ENCODE measurements at places on chromosomes 2 and 18. TPM values are rescaled to one million over a fixed set of nuclear protein-coding genes. Genes with fewer than 3 reads are reported as not detected.

- no peak for DNase-seq
Measured at GRCh38 chr2:178044836-178045235, 27.7 kb downstream of the PDE11A start.

The RUFY4 gene
- total RNA-seq = not detected

DNA sequence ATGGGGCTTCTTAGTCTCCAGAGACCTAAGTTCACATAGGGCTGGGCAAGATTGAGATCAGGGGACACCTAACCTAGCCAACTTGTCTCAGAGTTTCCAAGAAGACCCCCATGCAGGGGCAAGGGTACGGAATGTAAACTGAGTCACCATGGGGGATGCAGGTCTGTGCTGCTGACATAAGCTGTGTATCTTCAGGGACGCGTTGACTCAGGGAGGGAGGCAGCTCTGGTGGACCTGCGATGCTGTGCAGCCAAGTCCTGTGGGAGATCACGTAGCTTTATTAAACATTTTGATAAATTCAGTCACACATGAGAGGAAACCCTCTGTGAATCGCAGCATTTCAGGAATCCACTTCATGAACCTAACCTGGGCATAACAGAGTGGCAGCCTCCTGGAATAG lies 216.0 kb downstream of the ANKRD30B start:
- no peak for DNase-seq

GRCh38 chr2:226531061-226531810 lies 268.4 kb downstream of the IRS1 start:
- no peak for DNase-seq

The SCN7A gene
- total RNA-seq = not detected

DNA sequence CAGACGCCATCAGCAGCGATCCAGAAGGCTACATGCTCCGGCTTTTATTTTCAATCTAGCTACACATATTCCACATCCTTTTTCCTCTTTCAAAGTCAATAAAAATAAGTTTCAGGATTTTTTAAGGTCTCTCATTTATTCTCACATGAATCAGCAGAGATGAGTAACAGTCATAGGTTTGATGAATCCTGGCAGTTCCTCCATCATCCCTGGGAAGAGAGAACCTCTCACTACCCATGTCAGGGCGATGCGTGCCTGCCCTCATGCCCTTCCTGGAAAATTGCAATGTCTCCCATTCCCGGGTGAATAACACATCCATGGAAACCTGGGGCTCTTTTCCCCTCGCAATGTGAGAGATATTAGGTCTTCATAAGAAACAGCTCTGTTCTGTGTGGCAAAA lies 301.1 kb upstream of the SMIM21 start:
- no peak for DNase-seq

The IL1R1 gene
- 5.2 TPM for total RNA-seq

GRCh38 chr2:47295981-47296635 lies 106.8 kb upstream of the MSH2 start:
- DNase-seq = no peak

GRCh38 chr18:41490861-41491260 lies 464.2 kb upstream of the PIK3C3 start:
- DNase-seq = no peak

- no peak for DNase-seq
Measured at GRCh38 chr2:187435078-187435477, 13.0 kb downstream of the CALCRL start.

- no peak for DNase-seq
Measured at GRCh38 chr2:17822445-17823117, 6.3 kb downstream of the MSGN1 start.

DNA sequence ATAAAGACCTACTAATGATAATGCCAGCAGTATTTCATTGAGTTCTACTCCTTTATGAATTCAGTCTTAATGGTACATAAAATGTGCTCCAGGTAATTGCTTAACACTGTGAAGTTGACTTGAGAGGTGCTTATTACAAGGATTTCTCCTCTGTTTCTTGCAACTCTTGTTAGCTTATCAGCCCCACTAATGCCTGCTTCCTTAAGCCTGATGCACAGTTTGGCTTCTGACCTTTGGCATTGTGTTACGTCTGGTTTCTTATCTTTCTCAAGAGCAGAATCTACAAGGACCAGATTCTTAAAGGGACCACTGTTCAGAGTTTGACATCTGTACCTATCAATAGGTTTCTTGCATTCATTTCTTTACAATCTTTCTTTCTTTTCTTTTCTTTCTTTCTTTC lies 223.9 kb upstream of the CWC22 start:
- DNase-seq = no peak

The SLC14A1 gene
- not detected for total RNA-seq

- DNase-seq = no peak
Measured at GRCh38 chr18:74577019-74577418, 20.7 kb upstream of the ZNF407 start.

GRCh38 chr2:96823198-96823597 lies 7.1 kb downstream of the CNNM3 start:
- DNase-seq = no peak

Measured in MCF 10A (cell line).